NCI-H524 treated with DMSO at 0.1 percent for 48 hours (cell line): ENCODE measurements at places on chromosomes 12 and 14.

GRCh38 chr14:78764240-78764639 lies 594.1 kb downstream of the NRXN3 start:
- no peak for DNase-seq

DNA sequence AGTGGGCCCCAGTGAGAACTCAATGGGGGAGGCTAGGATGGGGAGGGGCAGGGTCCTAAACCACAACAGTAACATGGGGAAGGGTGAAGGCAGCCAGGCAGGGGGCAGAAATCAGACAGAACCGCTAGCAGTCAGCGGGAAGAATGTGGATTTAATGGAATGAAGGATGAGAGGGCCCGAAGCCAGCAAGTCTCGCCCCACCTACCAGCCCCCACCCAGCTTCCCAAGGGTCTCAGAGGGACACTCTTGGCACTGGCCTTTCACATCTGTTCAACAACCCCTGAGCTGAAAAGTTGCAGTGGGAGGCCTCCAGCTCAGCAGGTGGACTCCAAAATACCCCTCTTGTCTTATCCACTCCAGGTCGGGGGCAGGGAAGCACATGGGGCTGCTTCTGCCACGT lies 6.5 kb upstream of the SLC6A12 start:
- DNase-seq = no peak

- no peak for DNase-seq
Measured at GRCh38 chr12:108782971-108783370, 51.7 kb upstream of the CORO1C start.

GRCh38 chr14:74697543-74697942 lies 15.3 kb downstream of the AREL1 start:
- no peak for DNase-seq

GRCh38 chr14:63296060-63296563 lies 22.6 kb downstream of the GPHB5 start:
- DNase-seq = no peak

DNA sequence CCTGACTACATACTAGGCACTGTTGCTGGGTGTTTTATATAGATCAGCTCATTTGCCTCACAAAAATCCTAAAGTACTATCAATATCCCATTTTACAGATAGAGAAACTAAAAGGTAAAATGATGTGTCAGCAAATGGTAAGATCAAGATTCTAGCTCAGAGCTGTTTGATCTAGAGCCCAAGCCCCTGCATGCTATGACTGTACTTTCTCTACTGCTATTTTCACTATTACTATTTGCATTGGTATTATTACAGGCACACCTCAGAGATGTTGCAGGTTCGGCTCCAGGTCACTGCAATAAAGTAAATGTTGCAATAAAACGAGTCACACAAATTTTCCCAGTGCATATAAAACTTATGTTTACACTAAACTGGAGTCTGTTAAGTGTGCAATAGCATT lies 10.9 kb downstream of the ISCU start:
- no peak for DNase-seq

DNA sequence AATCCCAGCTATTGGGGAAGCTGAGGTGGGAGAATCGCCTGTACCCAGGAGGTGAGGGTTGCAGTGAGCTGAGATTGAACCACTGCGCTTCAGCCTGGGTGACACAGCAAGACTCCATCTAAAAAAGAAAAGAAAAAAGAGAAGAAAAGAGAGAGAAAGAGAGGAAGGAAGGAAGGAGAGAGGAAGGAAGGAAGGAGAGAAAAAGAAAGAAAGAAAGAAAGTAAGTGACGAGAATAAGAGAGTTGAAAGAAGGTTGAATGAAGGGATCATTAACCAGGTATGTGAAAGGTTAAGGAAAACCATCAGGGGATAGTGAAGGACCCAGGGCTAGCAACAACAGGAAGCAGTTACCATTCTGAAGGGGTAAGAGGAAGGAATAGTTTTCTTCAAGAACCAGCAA lies 4.2 kb upstream of the DTD2 start:
- DNase-seq = no peak

- DNase-seq = no peak
Measured at GRCh38 chr12:110012137-110012536, 12.9 kb downstream of the ANKRD13A start.

- no peak for DNase-seq
Measured at GRCh38 chr14:63155511-63156185, 48.6 kb upstream of the RHOJ start.

- DNase-seq = no peak
Measured at GRCh38 chr14:33642691-33643244, 308.1 kb downstream of the EGLN3 start.
